ENCODE measurements at places on chromosomes 3 and 15.

DNA sequence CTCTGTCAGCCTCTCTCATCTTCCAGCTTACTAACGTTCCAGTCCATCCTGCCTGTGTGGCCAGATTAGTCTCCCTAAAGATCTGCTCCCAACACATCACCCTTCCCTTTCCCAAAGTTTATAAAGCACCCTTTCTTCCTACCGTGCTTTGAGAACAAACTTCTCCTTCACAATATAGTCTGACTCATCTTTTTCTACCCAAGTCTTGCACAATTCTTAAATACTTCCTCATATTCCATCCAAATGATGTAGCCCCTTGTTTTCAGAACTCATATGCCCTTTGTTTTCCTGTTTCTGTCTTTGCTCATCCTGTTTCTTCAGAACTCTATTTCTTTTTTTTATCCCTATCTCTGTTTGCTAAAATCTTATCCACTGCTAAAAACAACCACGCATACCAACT is 326.8 kb downstream of the MFSD1 start:
- DNase-seq = no peak

- DNase-seq = no peak
Measured at GRCh38 chr3:107689355-107689754, 166.6 kb downstream of the BBX start.

DNA sequence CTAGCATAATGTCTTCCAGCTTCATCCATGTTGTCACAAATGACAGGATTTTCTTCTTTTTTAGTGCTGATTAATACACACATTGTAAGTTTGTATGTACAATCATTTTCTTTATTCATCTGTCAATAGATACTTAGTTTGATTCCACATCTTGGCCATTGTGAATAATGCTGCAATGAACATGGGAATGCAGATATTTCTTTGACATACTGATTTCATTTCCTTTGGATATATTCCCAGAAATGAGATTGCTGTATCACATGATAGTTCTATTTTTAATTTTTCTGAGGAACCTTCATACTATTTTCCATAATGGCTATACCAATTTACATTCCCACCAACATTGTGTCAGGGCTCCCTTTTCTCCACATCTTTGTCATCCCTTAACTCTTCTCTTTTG is 117.9 kb downstream of the MEIS2 start:
- no peak for DNase-seq

GRCh38 chr15:62377736-62378480 is 212.8 kb upstream of the C2CD4B start:
- no peak for DNase-seq

GRCh38 chr15:46301291-46301690 is 666.5 kb downstream of the SQOR start:
- no peak for DNase-seq

- DNase-seq = no peak
Measured at GRCh38 chr3:155230382-155230781, 63.1 kb downstream of the STRIT1 start.

DNA sequence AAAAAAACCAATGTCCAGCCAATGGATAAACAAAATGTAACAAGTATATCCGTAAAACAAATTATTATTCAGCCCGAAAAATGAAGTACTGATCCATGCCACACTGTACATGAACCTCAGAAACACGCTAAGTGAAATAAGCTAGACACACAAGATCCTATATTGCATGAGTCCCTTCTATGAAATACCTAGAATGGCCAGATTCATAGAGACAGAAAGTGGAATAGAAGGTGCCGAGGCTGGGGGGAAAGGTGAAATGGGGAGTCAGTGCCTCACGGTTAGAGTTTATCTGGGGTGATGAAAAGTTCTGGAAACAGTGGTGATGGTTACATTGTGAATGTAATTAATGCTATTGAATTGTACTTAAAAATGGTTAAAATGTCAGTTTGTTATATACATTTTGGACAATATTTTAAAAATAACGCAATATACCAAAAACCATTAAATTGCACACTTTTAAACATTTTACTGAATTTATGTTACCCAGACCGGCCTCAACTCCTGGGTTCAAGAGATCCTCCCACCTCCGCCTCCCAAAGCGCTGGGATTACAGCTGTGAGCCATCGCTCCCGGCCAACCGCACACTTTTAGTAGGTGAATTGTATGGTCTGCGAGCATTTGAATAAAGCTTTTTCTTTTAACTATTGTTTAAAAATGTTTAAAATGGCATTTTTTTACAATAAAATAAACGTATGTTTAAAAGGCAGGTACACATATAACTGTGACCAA is 2.1 kb downstream of the RNF168 start:
- no peak for DNase-seq

- DNase-seq = no peak
Measured at GRCh38 chr3:46660543-46661523, 32.6 kb downstream of the ALS2CL start.

DNA sequence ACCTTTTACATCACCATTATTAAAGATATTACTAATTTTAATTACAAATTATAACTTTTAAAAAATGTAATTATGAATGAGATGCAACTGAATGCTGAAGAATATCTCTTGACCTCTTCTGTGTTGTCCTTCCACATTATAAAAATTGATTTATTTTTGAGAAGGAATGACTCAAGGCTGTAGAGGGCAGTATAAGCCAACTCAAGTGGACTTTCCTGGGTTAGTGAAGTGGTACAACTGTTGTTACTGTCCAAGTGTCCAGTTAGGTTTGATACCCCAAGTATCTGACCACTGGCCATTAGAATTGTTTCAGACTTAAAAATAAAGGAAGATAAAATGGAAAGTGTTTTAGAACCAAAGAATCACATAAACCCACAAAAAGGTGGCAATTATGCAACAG is 51.9 kb downstream of the BBX start:
- DNase-seq = no peak

DNA sequence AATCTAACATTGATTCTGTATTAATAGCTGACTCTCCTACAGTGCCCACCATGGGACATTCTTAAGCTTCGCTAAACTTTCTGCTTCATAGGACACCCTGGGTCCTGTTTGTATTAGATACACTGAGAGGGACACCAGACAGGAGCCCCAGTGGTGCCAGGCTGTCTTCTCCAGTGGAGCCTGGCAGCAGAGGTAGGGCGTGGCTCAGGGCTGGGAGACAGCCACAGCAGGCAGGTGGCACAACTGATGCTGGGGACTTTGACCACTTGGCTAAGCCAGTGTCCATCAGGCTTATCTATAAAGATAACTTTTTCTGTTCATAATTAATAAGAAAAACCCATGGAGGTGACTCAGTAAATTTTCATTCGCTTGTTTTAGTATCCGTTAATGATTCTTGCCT is 21.8 kb downstream of the NIPA1 start:
- DNase-seq = no peak

DNA sequence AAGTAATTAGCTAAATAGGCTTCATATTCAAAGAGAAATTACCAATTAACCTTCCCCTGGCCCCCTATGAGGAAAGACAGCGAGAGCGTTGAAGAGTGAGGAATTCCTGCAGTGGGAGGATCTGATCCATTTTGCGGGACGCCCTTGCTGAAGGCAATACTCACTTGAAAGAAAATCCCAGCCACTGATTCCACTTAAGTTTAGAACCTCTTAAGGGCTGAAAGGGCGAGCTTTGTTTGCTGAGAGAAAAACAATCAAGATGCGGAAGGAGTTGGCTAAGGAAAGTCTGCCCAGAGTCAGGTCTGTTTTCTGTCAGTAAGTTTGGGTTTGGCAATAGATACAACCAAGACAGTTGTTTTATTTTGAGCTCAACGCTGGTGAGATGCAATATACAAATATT is 102.8 kb upstream of the GBE1 start:
- no peak for DNase-seq

- peak; percentile 54 for DNase-seq
Measured at GRCh38 chr15:40054855-40055575, 16.0 kb upstream of the SRP14 start.

DNA sequence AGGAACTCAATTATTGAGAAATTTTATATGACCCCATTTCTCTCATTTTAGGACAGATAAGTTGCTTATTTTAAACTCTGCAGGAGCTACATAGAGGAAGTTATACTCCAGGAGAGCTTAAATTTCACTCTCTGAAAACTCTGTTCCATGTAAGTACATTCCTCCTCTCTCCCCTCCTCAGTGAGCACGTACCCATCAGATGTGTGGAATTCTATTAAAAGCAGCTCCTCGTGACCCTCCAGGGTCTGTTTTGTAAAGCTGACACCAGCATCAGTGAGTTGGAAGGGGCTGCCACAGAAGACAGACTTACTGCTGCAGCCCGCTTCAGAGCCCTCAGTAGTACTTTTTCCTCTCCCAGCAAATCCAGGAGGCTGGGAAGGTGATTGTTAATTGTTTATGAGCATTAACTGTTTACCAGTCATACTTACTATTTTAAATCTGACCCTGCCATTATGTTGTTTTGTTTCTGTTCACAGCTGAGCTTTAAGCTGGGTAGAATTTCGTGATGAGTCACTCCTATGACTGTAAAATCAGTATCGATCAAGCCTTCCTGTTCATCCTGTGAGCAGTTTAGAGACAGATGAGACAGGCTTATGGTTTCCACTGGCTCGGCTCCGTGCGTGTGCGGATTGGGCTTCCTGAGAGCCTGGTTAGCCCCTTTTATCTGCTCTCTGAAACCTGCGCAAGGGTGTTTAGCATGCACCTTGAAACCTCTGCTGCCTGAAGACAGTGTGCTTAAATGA is 20.4 kb downstream of the IGF1R start:
- no peak for DNase-seq

GRCh38 chr3:102390916-102391315 is 43.9 kb upstream of the ZPLD1 start:
- no peak for DNase-seq

DNA sequence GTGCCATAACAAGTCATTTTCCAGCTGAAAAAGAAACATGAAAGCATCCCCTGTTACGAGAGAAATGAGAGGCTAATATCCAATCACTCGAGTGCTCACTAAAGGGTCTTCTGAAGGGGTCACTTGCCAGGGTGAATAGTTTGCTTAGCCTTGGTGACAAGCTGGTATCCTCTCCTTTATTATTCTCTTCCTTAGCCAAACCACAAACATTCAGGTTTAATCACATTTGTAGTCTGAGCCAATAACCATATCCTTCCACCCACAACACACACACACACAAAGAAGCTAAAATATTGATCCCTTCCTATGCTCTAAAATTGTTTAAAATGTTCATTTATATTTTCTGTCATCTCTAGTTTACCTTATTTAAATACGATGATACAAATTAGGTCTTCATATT is 240.5 kb upstream of the TMCO5A start:
- no peak for DNase-seq

DNA sequence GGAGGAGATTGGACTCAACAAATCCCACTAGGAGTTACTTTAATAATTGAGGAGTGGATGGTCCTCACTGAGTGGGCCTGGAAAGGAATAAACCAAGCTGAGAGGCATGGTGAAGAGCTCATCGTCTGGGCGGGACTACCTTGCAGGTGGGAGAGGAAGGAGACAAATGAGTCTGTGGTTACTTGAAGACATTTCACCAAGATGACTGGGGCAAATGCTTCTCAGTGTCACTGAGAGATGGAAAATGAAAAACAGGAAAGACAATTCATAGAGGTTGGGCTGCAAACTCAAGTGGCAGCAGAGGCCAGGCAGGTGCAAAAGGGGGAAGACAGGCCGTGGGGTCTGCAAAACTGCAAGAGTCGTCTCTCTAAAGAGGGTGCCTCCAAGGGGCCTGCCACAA is 1.5 kb upstream of the ARHGAP31 start:
- DNase-seq = no peak

DNA sequence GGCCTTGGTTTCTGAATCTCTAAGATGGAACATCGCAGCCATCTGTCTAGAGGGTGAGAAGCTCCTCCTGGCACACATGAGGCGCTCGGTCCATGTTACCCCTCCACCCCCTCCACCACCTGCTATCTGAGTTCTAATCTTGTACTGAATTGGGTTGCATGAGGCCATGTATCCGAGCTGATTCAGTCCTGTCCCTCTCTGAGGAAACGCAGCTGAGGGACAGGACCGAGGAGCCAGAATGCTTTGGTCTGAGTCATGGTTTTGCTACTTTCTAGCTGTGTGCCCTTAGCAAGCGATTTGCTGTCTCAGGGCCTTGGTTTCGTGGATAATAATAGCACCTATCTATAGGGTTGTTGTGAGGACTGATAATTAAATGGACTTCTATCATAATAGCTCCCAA is 87.8 kb upstream of the SEC13 start:
- no peak for DNase-seq

GRCh38 chr3:58261954-58262666 is 24.5 kb downstream of the ABHD6 start:
- DNase-seq = no peak

GRCh38 chr15:25688166-25688565 is 175.0 kb downstream of the ATP10A start:
- no peak for DNase-seq

GRCh38 chr3:39809181-39809994 is at the start of gene MYRIP:
MYRIP (plus strand) TSS chr3:39809609; CDS start chr3:39900817, 91,208 bp downstream.
- no peak for DNase-seq

DNA sequence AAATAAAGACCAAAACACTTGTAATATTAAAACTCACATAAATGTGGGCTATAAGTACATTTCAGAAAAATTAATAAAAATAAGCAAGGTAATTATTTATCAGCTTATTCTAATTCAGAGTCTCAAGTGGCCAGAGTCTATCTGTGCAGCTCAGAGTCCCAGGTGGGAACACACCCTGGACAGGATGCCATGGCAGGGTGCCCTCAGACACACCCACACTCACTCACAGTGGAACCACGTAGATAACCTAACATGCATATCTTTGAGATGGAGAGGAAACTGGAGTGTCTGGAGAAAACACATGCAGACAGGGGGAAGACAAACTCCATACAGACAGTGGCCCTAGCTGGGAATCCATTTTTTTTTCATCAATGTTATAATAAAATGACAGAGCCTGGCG is 37.2 kb downstream of the FSIP1 start:
- no peak for DNase-seq

DNA sequence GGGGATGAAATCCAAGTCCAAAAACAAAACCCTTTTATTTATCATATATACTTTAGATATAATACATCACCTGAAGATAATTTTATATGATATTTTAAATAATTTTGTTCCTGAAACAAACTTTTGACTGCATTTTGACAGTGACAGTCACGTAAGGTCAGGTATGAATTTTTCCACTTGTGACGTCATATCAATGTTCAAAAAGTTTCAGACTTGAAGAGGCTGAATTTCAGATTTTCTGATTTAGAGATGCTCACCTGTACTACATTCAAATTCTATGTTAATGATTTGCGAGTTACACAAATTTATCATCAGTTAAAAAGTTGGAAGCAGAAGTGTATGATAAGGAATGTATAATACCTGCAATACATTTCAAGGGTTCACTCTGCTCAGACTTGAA is 136.1 kb upstream of the EPHA6 start:
- DNase-seq = no peak

- no peak for DNase-seq
Measured at GRCh38 chr3:90035643-90036042, 928.2 kb downstream of the EPHA3 start.

Measured in NCI-H2107 (cell line).